ENCODE measurements at places on chromosomes 6 and 20.

- DNase-seq, result no peak
Measured at GRCh38 chr6:5093231-5094015, 8.3 kb downstream of the PPP1R3G start.

GRCh38 chr20:20395087-20395486 is 27.2 kb downstream of the INSM1 start:
- DNase-seq, result no peak

- DNase-seq, result no peak
Measured at GRCh38 chr20:7155794-7156193, 388.3 kb downstream of the BMP2 start.

DNA sequence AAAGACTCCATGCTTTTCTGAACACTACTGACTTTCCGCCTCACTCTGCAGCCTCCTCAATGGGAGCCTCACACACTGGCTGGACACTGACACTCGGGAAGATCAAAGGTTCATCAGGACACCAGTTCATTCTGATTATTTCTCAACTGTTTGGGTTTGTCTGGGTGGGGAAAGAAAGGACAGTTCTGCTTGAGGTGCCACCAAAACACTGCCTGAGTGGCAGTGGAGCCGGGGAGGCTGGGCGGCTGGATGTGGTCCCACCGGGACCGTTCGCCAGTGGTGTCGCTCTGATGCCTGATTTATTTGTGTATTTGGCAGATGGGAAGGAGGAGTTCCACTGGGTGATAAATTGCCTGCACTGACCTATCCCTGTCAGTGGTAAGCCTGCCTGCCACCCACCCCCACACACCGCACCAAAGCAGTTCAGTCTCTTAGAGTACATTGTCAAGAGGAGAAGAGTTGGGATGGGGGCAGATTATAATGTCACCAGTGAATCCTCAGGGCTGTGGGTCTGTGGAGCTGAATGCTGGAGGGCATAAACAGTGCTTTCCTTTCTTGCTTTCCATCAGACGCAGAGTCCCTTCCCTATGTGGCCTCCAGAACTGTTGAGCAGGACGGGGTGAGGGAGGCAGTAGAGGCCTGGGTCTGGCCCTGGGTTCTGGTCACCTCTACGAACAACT is 49.8 kb downstream of the EDN1 start:
- no peak for DNase-seq

- DNase-seq, result no peak
Measured at GRCh38 chr6:44011350-44011920, 115.8 kb downstream of the MRPL14 start.

DNA sequence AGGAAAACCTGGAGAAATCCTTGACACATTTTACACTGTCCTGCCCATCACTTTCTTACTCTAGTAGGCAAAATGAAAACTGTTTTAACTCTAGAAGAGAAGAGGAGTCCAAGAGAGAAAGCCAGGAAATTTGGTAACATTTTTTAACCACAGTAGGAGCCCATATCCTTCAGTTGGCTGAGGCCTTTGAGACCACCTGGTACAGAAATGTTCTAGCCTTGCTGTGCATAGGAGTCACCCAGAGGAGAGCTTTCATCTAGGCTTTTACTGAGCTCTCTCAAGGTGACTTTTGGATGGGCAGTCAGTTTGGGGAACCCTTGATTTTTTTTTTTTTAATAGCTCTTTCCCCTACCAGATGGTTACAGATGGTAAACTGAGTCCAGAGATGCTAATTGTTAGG is 25.0 kb downstream of the LRRN4 start:
- no peak for DNase-seq

Data from AG09309 (cell line).